Stimulated activated naive CD4-positive, alpha-beta T cell treated with Interleukin-2 at 50 U/mL for 16 hours (primary cell): ENCODE measurements at places on chromosomes 16 and 17.

- peak; percentile 52 for DNase-seq
Observed at GRCh38 chr17:77372444-77373298, 231.9 kb downstream of the SEC14L1 start.

GRCh38 chr17:34437188-34437587 is 74.2 kb upstream of the CCL1 start:
- DNase-seq: no peak

DNA sequence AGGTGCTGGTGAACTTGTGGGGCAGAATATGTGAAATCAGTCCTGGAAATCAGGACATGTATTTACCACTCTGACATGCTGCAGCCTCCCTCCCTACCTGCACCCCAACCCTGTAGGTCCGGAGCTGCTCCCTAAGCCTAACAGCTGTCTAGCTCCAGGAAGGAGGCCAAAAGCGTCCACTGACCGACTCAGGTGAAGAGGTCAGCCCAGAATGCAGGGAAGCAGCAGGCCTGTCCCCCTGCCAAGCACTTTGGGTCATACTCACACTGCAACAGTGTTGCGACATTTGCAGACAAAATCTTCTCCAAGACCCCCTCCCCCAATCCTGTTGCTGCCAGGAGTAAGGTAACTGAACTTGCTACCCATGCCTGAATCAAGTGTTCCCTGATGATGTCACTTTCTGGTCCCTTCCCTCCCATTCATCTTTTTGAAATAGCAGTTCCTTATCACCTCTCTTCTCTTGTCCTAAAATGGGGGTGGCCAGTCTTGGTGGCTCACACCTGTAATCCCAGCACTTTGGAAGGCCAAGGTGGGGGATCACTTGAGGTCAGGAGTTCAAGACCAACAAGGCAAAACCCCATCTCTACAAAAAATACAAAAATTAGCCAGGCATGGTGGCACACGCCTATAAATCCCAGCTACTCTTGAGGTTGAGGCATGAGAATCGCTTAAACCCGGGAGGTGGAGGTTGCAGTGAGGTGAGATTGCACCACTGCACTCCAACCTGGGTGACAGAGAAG is 1.3 kb upstream of the ACLY start:
- DNase-seq: no peak

- DNase-seq: peak; percentile 84
Observed at GRCh38 chr17:68290955-68291835, at the start of the genes ARSG and SLC16A6. Gene ARSG, plus strand, starts transcription at chr17:68291495. Its CDS starts 15,999 bp downstream, at chr17:68307494. Gene SLC16A6, minus strand, starts transcription at chr17:68291127. Its CDS starts 12,807 bp downstream, at chr17:68278320.

GRCh38 chr17:28612531-28612930 is 1.5 kb downstream of the RSKR start:
- DNase-seq: no peak

DNA sequence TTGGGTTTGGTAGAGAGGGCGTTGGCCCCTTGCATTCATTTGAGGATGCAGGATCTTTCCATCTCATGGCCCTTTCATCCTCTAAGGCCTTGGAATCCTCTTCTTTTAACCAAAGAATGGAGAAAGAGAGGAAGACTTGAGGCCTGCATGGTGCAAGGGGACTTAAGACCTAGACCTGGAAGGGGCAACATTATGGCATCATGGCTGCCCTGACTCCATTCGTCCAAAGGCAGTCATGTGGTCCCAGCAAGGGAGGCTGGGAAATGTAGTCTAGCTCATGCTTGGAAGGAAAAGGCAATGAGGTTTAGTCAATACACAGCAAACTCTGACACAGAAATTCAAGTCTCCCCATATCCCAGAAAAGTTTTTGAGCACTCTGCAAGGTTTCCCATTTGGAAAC is 30.7 kb upstream of the CDRT4 start:
- no peak for DNase-seq

- no peak for DNase-seq
Observed at GRCh38 chr16:3696425-3697218, 20.7 kb downstream of the TRAP1 start.

DNA sequence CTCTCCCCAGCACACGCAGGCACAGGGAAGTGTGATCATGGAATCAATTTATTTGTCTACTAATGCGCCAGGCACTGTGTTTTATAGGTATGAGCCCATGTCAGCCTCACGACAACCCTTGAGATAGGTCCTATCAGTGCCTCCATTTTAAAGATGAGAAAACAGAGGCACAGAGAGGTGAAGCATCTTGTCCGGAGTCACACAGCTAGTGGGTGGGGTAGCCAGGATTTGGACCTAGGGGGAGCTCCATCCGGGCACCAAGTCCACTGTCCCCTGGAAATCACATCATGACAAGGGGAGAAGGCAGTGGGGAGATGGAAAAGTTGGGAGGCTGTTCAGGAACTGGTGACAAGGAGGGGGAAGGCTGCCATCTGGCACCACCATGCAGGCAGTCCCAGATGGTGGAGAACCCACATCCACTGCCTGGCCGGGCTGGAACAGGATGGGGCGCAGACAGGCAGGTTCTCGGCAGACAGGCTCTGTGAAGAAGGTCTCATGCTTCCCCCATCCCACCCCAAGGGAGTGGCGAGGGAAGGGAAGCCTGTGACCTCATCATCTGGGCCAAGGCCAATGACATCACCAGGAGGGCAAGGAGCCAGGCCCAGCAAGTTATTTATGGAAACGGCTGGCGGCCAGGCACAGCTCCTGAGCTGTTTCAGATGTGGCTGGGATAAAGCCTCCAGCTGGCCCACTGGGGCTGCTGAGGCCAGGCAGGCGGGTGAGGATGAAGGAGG is 126.0 kb upstream of the SDK2 start:
- no peak for DNase-seq

GRCh38 chr16:11213799-11214198 is 42.2 kb downstream of the SOCS1 start:
- DNase-seq: no peak

- DNase-seq: no peak
Observed at GRCh38 chr17:41932816-41933389, 2.5 kb downstream of the ODAD4 start.

GRCh38 chr16:75011634-75012307 is 12.9 kb downstream of the ZNRF1 start:
- peak; percentile 68 for DNase-seq
